ENCODE measurements at places on chromosomes 5 and 9.

- no peak for DNase-seq
These were observed 17.8 kb downstream of the PPARGC1B start for GRCh38 chr5:149747833-149748366.

DNA sequence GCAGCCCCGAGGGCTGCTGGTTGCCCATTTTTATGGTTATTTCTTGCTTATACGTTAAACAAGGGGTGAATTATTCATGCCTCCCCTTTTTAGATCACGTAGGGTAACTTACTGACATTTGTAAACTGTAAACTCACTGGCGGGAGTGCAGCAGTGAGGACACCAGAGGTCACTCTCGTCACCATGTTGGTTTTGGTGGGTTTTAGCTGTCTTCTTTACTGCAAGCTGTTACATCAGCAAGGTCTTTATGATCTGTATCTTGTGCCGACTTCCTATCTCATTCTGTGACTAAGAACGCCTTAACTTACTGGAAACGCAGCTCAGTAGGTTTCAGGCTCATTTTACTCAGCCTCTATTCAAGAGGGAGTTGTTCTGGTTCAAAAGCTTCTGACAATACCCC is 155.0 kb upstream of the PRDM9 start:
- DNase-seq = no peak

DNA sequence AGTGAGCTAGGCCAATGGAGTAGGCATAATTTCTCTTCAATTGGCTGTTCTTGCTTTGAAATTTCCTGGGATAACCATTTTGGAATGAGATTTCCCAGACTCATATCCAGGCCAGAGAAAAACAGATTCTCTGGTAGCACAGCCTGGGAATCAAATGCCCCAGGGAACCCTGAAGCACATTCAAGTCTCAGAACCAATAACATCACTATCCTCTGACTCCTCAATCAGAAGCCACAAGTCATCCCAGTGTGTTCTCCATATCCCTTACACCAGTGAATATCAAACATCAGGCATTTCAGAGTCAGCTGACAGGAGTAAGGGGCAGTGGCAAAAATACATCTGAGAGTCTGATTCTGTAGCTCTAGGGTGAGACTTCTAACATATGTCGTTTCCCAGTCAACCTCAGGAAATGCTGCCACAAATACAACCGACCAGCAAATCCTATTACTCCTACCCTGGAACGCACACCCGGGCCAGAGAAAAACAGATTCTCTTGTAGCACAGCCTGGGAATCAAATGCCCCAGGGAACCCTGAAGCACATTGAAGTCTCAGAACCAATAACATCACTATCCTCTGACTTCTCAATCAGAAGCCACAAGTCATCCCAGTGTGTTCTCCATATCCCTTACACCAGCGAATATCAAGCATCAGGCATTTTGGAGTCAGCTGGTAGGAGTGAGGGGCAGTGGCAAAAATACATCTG is 537.7 kb upstream of the NMUR2 start:
- no peak for DNase-seq

DNA sequence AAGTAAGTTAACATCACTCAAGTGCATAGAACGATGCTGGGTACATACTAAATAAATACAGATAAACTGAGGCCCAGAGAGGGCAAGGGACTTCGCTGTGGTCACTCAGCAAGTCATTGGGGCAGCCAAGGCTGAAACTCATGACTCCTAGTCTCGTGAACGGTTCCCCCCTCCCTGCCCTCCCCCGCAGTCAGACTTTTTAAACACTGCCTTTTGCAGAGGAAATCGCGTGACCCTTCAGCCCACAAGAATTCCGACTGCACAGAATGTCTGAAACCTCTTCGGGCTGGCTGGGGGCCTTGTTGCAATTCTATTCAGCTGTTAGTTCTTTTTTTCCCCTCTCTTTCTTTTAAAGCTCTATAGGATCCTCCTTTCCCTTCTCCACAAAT is 28.1 kb downstream of the NEK6 start:
- DNase-seq = peak; percentile 97

DNA sequence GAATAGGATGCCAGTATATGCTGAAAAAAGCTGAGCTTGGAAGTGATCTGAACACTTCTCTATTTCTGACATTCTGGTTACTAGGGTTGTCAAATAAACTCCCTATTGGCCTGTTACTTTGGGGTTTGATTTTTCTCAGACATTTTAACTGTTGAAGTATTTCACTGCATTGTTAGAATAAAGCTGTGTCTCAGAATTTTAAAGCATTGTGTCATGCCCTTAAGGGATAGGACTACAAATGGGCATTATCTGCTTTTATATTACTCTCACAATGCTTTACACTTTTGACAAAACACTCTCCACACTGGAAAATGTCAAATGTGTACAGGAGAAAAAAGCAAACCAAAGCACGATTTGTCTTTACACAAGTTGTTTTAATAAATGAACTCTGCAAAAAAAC is 16.8 kb upstream of the GPR21 start:
- DNase-seq = no peak

- no peak for DNase-seq
These were observed 57.3 kb downstream of the PHF2 start for GRCh38 chr9:93633492-93634221.

DNA sequence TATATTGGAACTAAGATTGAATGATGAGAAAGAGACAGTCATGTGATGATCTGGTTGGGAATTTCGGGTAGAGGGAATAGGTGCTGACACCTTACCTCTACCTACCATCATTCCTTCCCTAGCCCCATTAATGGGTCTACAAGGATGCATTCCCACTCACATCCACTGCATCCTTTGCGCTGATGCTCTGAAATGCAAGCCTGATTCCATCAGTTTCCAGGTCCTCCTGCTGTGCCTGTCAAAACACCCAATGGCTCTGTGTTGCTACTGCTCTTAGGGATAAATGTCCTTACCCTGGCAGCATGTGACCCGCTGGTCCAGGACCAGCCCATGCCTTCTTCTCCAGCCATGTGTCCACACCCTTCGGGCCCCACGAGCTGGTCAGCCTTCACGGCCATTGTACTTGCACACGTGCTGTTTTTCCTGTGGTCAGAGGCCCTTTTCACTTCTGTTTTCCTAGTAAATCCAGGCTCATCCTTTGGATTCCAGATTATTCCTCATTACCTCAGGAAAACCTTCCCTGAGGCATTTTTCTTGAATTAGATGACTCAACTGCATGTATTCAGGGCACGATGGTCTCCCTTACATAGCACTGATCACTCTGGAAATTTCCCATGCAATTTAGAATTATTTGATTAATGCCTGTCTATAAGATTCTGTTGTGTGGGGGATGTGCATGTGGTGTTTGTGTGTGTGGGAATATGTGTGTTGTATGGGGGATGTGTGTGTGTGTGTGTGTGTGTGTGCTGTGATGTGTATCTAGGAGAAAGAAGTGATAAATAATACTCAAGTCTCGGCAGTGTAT is 185.0 kb downstream of the DIRAS2 start:
- DNase-seq = no peak

- no peak for DNase-seq
These were observed 34.8 kb downstream of the BOD1 start for GRCh38 chr5:173581408-173582215.

DNA sequence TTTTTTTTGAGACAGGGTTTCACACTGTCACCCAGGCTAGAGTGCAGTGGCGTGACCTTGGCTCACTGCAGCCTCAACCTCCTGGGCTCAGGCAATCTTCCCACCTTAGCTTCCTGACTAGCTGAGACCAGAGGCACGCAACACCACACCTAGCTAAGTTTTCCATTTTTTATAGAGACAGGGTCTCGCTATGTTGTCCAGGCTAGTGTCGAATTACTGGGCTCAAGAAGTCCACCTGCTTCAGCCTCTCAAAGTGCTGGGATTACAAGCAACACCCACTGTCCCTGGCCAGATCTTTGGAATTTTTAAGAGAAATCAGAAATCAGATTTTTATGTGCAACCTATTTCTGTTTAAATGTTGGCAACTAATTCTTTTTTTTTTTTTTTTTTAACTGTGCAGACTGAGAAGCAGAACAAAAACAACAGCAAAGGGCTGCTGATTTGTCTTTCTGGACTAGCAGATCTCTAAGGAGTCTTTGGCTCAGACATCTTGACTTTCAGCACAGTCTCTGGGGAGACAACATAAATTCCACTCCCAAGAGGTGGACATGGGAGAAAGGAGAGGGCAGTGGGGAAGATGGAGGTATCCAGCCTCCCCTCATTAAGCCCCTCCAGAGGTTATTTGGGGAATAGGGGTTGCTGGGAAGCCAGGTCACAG is 54.4 kb upstream of the FABP6 start:
- no peak for DNase-seq

- DNase-seq = no peak
These were observed at the start of gene ARSI for GRCh38 chr5:150302301-150303069. Gene ARSI (minus strand): TSS chr5:150302905. CDS start chr5:150302373, 532 bp downstream.

GRCh38 chr5:160118349-160119141 is 705 bp downstream of the PWWP2A start:
- DNase-seq = no peak

DNA sequence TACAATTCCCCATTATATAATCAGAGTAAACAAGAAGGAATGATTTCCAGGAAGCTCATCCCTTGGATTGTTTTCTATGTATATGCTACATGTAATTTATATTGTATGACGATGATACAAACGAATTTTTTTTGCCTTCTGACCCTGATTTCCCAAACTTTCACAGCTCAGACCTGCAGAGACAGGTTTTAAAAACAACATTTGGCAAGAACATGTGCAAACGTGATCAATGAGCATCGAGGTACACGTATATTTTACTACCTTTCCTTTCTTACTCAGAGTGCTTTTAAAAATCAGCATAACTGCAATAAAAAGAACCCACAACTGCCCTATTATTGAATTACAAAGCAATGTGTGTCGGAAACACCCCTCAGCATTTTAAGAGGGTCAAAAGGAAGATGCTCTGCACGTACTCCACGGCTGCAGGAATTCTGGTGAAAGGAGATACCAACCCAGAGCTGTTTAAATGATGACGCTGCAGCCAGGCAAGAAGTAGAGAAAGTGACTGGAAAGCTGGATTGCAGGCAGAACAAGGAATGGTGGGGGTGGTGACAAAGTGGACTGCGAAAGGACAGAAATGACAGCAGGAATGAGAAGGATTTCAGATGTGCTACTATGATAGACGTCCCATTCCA is 533.5 kb downstream of the RAB3C start:
- no peak for DNase-seq

DNA sequence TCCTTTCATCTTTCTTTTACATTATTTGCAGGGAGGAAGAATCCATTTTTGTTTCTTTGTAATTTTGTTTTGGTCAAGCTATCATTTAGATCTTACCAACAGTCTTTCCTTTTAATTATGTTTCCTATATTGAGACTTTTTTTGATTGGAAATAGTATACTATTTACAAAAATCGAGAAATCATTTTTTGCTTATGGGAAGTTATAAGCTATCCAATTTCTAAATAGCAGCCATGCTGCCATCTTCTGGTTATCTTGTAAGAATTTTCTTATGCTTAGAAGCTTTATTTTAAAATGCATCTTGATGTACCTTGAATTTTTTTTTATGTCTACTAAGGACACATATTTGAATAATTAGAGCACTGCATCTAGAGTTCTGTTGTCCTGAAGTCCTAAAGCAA is 821.2 kb downstream of the PTPRD start:
- no peak for DNase-seq

DNA sequence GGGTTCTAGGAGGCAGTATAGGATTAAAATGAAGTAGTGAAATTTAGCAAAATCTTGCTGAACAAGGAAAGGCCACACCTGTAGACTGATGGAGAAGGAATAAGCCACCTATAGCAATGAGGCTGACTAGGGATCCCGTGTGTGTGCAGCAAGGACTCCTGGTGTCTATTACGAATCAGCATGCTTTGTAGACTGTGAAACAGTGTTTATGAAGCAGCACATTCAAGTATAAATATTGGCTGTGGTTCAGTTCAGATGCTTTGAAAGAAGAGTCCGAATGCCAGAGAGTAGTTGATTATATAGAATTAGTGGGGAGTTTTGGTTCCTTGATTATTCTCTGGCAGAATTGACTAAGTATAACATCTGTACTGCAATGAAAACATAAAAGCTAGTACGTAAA is 41.8 kb downstream of the CAST start:
- no peak for DNase-seq

DNA sequence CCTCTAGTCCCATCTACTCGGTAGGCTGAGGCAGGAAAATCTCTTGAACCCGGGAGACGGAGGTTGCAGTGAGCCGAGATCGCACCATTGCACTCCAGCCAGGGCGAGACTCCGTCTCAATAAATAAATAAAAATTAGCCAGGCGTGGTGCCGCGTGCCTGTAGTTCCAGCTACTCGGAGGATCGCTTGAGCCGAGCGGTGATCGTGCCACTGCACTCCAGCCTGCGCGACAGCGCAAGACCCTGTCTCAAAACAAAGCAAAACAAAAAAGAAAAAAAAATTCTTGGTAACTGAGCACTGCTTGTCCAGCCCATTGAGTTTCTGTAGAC is 710 bp upstream of the WDR55 start:
- no peak for DNase-seq

DNA sequence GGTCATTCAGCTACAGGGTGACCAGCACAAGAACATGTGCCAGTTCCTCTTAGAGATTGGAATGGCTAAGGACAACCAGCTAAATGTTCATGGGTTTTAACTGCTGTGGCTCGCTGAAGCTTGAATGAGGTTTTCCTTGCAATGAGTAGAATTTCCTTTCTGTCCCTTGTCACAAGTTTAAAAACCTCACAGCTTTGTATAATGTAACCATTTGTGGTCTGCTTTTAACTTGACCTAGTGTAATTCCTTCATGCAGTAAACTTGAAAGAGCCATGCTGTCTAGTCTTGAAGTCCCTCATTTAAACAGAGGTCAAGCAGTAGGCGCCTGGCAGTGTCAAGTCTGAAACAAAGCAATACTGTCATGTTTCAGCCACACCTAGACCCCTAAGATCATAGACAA is 181.3 kb upstream of the DMRT1 start:
- DNase-seq = no peak

DNA sequence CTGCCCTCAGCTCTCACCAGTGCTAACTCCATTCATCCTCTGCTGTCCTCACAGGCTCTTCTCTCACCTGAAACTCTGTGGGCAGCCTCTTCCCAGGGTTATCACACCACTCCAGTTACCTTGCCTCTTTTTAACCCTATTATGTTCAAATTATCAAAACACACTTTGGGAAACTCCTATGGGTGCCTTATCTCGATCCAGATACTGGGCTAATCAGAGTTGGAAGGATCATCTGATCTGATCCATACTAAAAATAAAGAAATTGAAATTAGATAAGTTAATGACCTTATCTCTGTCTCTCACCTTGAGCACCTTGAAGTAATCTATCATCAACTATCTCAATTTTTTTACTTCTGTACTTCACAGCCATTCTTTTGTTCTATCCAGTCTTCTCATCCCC is 300.5 kb upstream of the ISL1 start:
- no peak for DNase-seq

DNA sequence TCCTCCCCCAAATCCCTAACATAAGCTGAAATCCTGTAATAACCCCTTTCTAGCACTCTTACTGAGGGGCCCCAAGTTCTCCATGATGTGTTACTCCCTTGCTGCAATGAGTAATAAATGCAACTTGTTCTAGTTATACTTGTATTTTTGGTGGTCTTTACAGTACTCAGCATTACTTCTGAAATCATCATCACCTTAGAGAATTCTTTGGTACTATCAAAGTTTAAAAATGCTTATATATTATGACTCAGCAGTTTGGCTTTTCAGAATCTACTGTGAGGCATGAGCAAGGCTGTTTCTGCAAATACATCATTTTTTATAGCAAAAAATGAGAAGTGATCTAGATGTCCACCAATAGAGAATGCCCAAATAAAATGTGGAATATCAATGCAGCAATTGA is 20.7 kb upstream of the ROPN1L start:
- DNase-seq = no peak

- no peak for DNase-seq
These were observed 26.5 kb upstream of the MTMR12 start for GRCh38 chr5:32339198-32339597.

GRCh38 chr9:120767451-120767850 is 25.8 kb downstream of the FBXW2 start:
- no peak for DNase-seq

- no peak for DNase-seq
These were observed 92.9 kb upstream of the NEK6 start for GRCh38 chr9:124164811-124165210.
